ENCODE measurements at places on chromosomes 5 and 9.
A peak's percentile ranks its signal among the peaks of the same experiment; 100 is the strongest.

- no peak for DNase-seq
Measured at GRCh38 chr5:31682851-31683250, 43.9 kb downstream of the PDZD2 start.

GRCh38 chr9:104686081-104686480, 8.2 kb upstream of the OR13D1 start:
- no peak for DNase-seq

DNA sequence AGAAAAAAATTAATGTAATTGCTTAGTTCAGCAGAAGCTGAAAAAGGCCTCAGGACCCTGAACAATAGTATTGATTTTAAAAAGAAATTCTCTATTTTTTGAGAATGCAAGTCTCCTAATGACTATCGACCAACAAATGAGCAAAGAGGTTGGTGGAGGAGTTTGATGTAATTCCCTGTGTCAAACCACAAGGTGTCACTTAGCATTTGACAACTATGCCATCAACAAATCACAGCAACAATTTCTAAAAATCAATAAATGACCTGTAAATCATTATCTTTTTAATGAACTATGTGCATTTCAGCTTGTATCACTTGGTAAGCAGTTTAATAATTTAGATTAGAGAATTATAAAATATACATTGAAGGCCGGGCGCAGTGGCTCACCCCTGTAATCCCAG, 133.7 kb downstream of the PRELID2 start:
- no peak for DNase-seq

DNA sequence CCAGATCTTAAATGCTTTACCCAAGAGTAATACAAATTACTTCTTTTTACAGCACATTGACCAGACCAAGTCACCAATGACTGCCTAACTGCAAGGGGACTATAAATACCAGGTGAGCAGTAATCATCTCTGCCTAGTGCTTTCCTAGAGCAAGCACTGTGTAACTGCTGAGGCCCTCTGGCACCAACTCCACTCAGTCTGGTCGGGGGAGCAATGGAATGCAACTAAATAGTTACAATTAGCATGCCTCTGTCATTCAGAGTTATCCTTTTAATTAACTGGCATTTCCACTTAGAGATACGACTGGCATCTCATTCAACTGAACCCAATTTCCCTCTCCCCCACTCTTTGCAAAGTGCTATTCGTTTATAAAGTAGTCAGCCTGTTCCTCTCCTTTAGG, 1309.1 kb upstream of the DMAC1 start:
- no peak for DNase-seq

- peak; percentile 75 for DNase-seq
Measured at GRCh38 chr9:34989946-34990635, 546 bp downstream of the DNAJB5 start.

DNA sequence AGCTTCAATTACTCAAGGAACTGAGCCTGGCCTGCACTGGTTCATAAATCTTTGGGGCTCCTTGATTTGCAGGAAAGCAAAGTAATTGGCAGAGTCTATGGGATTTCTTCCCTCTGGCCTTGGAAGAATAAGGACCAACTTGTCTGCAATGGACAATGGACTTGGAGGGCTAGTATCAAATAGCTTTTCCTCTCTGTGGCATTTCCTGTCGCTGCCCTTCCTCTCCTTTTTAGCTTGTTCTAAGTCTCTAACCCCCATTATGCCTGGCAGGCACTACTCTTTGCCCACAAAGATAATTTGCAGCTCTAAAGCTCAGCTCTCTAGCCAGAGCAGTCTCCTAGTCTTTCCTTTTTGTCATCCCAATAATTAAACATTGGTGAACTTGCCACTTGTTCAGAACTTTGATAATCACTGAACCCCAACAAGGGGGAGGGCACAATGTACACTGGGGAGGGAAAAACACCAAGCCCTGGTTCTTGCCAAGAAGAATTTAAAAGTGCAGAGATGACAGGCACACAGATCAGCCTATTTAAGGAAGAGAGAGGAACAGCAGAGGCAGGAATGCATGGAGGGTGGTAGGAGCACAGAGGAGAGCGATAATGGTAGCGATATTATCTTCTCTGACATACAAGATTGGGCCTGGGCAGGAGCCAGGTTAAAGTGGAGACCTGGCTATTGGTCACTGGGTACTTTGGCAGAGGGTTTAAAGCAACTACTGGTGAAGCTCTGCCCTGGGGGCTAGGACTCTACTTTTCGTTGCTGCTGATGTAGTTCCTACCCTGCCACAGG, 38.5 kb downstream of the FAM219A start:
- DNase-seq = no peak

DNA sequence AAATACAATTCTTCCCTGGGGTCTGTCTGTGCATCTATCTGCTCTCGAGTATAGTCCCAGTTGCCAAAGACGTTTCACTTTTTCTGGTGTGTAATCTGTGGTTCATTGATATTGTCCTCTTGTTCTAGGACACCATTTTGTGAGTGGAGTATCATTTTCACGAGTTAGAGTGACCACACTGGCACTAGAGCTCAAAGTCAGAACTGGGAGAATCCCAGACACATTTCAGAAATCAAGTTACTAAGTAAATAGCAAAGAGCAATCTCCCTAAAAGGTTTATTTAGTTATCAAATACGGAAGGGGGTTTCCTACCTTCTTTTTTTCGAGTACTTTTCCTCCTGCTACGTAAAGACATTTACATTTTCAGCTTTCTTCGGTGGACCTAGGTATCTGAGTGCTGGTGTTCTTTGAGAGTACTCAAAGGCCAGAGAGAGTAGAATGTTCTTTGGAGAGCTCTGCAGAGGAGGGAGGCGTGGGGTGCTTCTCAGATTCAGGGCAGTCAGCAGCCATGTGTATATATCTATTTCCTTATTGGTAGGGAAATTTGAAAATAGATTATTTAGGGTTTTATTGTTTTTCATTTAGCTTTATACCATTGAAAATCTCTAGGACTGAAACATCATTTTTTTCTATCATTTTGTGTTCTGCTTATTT, 8.9 kb upstream of the HSPA9 start:
- DNase-seq = no peak

DNA sequence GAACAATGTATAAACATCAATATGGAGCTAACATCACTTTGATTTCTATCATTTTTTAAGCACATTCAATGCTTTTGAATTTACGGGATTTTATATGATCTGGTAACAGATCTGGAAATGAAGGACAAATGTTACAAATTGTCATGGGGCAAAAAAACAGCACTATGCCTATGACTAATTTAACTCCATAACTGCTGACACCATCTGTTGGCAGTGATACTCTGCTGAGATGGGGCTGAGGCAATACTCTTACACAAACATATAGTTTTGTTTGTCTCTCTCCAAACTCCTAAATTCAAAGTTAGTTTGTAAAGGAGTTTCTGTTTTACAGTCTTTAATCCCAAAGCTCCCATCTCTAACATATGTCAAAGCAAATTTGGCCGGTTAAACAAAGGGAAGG, 132.5 kb upstream of the FER start:
- no peak for DNase-seq

- no peak for DNase-seq
Measured at GRCh38 chr5:17163221-17163620, 54.2 kb upstream of the BASP1 start.

GRCh38 chr5:62082370-62082801, 223.6 kb upstream of the KIF2A start:
- DNase-seq = no peak

GRCh38 chr5:145244788-145245187, 590.4 kb downstream of the PRELID2 start:
- DNase-seq = no peak
